Kidney (tissue), 22 donors: ENCODE measurements at places on chromosomes 3 and 15. TPM values are rescaled to one million over a fixed set of nuclear protein-coding genes. Genes with fewer than 3 reads are reported as not detected.

Gene CYP1A2
- not detected for total RNA-seq

Gene LRRC28
- total RNA-seq, result 25.5 TPM

Gene SCG5
- total RNA-seq, result 1.3 TPM

Gene SPG11
- total RNA-seq, result 100 TPM

Gene PAQR9
- 0.09 TPM for total RNA-seq

Gene NRG4
- 0.35 TPM for total RNA-seq

Gene TM6SF1
- total RNA-seq, result 10.4 TPM

Gene RNU5B-1
- 54.0 TPM for total RNA-seq

Gene SGO1
- total RNA-seq, result 0.72 TPM

Gene RBM6
- total RNA-seq, result 90.0 TPM

Gene EPM2AIP1
- 26.5 TPM for total RNA-seq

Gene SLC7A14
- not detected for total RNA-seq

Gene NLGN1
- total RNA-seq, result 19.4 TPM

Gene SACM1L
- 53.1 TPM for total RNA-seq

Gene TEX55
- total RNA-seq, result not detected

Gene MYL3
- total RNA-seq, result 41.3 TPM

Gene GPR62
- 0.09 TPM for total RNA-seq

Gene FAM43A
- 11.4 TPM for total RNA-seq

Gene MKRN3
- total RNA-seq, result not detected

DNA sequence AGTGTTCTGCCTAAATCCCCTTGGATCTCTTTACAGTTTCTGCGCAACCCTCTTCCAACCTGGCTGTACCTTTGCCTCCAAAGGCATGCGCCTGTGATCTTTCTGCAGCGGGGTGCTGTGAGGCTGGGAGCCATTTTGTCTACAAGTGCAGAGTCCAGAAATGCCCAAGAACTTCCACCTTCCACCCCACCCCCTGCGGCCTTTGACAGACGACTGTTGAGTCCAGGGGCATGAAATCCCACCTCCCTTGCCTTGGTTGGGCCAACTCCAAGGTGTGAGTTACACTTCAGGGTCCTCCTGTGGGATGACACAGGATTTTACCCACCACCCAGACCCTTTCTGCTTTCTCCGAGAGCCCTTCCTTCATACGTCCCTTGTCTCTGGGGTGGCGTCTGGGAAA, 24.1 kb downstream of the HRH1 start:
- H3K36me3 ChIP-seq, result no peaks in the 10 kb centered on the region
- no peak overlapping the region for H3K27ac ChIP-seq
- DNase-seq, result no peak
- H3K4me3 ChIP-seq, result no peak overlapping the region
- no peaks in the 10 kb centered on the region for H3K27me3 ChIP-seq
- H3K4me1 ChIP-seq, result no peaks in the 10 kb centered on the region

- no peak for DNase-seq
- H3K27ac ChIP-seq, result no peak overlapping the region
- no peaks in the 10 kb centered on the region for H3K4me1 ChIP-seq
- no peaks in the 10 kb centered on the region for H3K36me3 ChIP-seq
- no peak overlapping the region for H3K4me3 ChIP-seq
- no peaks in the 10 kb centered on the region for H3K27me3 ChIP-seq
These were observed 41.0 kb upstream of the CGNL1 start for GRCh38 chr15:57335293-57335715.

DNA sequence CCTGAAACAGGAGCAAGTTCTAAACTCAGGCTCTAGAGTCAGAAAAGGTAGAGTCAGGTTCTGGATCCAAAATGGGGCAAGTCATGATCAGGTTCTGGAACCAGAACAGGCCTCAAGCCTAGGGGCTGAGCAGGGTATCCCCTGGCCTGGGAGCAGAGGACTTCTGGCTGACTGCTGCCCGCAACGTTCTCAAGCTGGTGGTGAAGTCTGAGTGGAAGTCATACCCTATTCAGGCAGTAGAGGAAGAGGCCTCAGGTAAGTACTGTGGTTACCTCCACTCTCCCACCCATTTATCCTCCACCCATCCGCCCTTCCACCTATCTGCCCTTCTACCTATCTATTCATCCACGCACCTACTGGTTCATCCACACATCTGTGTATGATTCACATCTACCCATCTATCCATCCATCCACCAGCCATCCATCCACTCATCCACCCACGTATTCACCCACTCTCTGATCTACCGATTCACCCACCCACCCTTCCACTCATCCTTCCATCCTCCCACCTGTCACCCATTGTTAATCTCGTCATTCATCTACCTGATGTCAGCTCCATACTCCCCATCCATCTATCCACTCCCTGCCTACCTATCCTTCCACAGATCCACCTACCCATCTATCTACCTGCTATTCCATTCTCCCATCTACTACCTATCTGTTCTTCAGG, 8.7 kb downstream of the TTLL3 start:
- no peaks in the 10 kb centered on the region for H3K4me1 ChIP-seq
- H3K4me3 ChIP-seq, result no peak overlapping the region
- H3K36me3 ChIP-seq, result no peaks in the 10 kb centered on the region
- no peak overlapping the region for H3K27ac ChIP-seq

DNA sequence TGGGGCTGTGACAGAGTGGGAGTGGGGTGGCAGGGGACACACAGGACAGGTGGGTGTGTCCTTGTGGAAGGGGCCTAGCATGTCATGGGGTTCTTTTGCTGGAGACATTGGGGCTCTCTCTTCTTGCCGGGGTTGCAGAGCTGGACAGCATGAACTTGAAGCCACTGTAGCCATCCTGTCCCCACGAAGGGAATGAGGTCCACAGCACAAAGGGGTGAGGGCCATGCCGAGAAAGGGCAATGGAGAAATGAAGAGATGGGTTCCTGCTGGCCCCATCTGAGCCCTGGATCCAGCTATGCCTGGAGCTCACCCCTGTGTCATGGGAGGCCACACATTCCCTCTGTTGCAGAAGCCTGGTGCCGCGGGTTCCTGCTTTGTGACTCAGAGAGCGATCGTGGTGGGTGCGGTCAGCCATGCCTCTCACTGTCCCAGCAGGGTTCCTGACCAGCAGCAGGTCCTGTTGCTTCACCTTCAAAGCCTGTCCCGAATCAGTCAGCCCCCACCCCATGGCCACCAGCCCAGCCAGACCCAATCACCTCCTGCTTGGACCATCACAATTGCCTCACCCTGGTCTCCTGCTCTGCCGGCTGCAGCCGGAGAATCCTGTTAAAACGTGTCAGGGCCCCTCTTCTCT, 50.0 kb downstream of the DNAJB8 start:
- H3K27ac ChIP-seq, result no peak overlapping the region
- H3K4me1 ChIP-seq, result no peaks in the 10 kb centered on the region
- no peaks in the 10 kb centered on the region for H3K27me3 ChIP-seq
- no peak for DNase-seq
- no peaks in the 10 kb centered on the region for H3K36me3 ChIP-seq

- no peaks in the 10 kb centered on the region for H3K27me3 ChIP-seq
- no peak overlapping the region for H3K27ac ChIP-seq
These were observed 110.6 kb downstream of the UNC13C start for GRCh38 chr15:54088837-54089236.

DNA sequence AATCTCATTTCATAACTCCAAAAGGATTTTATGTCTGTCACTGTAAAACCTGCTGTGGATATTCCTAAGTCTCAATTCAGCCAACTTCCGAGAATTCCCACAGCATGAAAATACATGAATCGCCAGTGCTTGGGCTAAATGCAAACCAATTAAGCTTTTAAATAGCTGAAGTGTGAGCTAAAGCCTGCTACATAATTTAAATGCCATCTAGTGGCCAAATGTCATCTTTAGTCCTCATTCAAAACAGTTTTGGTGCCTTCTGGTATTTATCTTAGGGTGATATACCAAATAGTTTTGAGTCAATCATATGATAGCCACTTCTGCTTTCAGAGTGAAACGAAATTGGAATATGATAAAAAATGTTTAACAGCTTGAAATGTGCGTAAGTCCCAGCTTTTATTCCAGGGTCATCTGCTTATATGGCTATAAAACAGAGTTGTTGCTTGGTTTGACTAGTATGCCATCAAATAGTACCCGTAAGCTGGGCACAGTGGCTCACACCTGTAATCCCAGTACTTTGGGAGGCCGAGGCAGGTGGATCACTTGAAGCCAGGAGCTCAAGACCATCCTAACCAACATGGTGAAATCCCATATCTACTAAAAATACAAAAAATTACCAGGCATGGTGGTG, 41.8 kb upstream of the CCNL1 start:
- no peaks in the 10 kb centered on the region for H3K4me1 ChIP-seq
- no peaks in the 10 kb centered on the region for H3K27me3 ChIP-seq
- no peak overlapping the region for H3K4me3 ChIP-seq
- no peak overlapping the region for H3K27ac ChIP-seq
- H3K36me3 ChIP-seq, result no peaks in the 10 kb centered on the region
- no peak for DNase-seq

DNA sequence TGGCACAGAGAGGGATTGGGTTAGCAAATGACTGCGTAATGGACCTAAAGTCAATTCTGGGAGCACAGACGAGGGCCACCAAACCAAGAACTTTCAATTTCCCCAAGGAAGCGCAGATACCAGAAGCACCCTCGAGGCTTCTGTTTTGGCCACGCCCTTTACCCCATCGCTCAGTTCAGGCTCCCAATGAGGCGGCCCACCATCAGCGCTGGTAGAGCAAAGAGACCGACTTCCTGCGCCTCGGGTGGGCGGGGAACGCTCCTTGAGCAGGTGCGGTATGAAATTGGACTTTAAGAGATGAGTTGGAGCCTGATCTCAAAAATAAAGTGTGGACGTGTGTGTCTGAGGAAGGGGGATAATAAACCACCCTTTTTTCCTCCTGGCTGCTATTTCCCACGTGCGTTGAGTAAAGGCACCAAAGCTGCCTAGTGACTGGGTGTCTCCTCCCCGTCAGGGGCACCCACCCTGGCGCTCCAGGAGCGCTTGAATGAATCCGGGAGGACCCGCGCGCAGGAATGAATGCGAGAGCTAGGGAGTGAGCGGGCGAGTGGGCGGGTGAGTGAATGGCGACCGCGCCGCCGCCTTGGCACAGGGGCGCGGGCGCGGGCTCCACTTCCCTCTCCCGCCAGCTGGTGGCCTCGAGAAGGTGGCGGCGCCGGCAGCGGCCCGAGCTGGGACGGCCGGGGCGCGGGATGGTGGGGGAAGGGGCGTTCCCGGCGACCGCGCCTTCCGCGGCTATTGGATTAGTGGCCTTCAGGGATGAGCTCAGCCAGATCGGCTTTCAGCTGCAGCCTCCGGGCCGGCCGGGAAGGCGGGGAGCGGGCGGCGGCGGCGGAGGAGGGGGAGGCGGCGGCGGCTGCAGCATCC, at the start of gene SPSB4:
TSS of gene SPSB4 (plus strand) at position 772 of the 867 bp plus-strand sequence. CDS start 14,758 bp downstream, outside the sequence.
- peaks cover 7% of the 10 kb centered on the region for H3K4me1 ChIP-seq
- no peak within 1 kb of the TSS for H3K27ac ChIP-seq
- no peaks in the 10 kb centered on the region for H3K27me3 ChIP-seq
- DNase-seq, result peak; percentile 93
- H3K36me3 ChIP-seq, result no peaks in the 10 kb centered on the region

GRCh38 chr15:39573844-39574243, 7.0 kb upstream of the THBS1 start:
- no peaks in the 10 kb centered on the region for H3K36me3 ChIP-seq
- no peaks in the 10 kb centered on the region for H3K27me3 ChIP-seq
- DNase-seq, result no peak
- H3K4me3 ChIP-seq, result no peak overlapping the region

DNA sequence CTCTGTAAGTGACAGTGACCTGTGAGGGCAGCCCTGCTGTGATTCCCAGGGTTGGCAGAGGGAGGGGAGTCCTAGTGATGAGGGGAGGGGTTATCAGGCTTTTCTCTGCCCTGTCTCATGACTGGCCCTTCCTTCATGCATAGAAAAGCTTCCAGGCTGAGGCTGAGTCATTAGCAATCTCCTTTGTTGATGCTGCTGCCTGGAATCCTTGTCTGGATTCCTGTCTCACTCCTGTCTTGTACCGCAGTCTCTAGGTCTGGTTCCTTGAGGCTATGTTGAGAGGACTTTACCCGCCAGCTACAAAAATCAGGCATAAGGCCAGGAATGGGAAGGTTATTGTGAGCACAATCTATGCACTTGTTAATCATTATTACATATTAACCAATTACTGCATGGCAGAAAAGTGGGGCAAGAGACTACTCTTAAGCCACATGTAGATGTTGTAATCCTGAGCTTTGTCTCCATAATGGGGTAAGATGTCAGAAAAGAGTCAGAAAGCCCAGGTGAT, 7.2 kb downstream of the KLHL6 start:
- H3K27ac ChIP-seq, result peak overlapping the region; percentile 76
- no peak overlapping the region for H3K4me3 ChIP-seq
- H3K36me3 ChIP-seq, result no peaks in the 10 kb centered on the region
- H3K4me1 ChIP-seq, result no peaks in the 10 kb centered on the region

- no peak for DNase-seq
- no peak overlapping the region for H3K27ac ChIP-seq
- no peaks in the 10 kb centered on the region for H3K36me3 ChIP-seq
- no peaks in the 10 kb centered on the region for H3K4me1 ChIP-seq
These were observed 62.2 kb upstream of the ACAN start for GRCh38 chr15:88741046-88741445.

GRCh38 chr3:108342837-108343486, 46.6 kb downstream of the HHLA2 start:
- no peaks in the 10 kb centered on the region for H3K27me3 ChIP-seq
- DNase-seq, result no peak
- no peak overlapping the region for H3K27ac ChIP-seq
- H3K4me1 ChIP-seq, result peaks cover 7% of the 10 kb centered on the region

DNA sequence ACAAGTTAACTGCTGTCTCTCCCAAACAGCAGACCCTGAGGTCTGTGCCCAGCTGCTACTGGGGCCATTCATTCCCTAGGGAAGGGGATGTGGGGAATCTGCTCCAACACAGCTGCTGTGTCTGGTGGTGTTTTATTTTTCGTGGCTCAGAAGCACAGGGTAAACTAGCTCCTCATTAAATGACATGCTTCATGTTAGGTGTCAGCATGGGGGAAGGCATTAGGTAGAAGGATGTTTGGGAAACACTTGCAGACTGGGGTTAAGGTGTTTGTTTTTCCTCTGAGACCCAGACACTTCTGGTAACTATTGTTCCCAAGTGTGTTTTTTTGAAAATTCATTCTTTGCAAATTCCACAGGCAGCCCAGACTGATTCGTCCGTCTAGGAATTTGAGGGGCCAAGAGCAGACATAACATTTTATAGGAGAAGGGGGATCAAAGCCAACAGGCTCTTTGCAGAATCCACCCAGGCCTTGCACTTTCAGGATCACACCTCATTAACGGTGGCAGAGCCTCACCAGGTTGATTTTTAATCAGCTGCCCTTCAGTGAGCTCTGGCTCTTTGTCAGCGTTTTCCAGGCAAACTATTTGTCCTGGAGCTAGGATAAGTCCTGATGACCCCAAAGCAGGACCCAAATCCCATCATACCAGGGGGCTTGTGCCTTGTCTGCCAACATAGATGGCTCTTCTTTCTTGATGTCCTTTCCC, 65.4 kb upstream of the ITGA11 start:
- H3K4me1 ChIP-seq, result no peaks in the 10 kb centered on the region
- no peak for DNase-seq
- no peak overlapping the region for H3K27ac ChIP-seq

GRCh38 chr15:67735896-67736295, 89.4 kb upstream of the SKOR1 start:
- no peak overlapping the region for H3K4me3 ChIP-seq
- no peaks in the 10 kb centered on the region for H3K4me1 ChIP-seq
- no peaks in the 10 kb centered on the region for H3K36me3 ChIP-seq
- no peak for DNase-seq
- no peaks in the 10 kb centered on the region for H3K27me3 ChIP-seq

- no peak for DNase-seq
- H3K27me3 ChIP-seq, result no peaks in the 10 kb centered on the region
- no peaks in the 10 kb centered on the region for H3K4me1 ChIP-seq
- H3K4me3 ChIP-seq, result peak overlapping the region; percentile 56
These were observed 53.7 kb downstream of the CCDC54 start for GRCh38 chr3:107430996-107431245.
